ENCODE measurements at places on chromosomes 4 and X.
A peak's percentile ranks its signal among the peaks of the same experiment; 100 is the strongest.

DNA sequence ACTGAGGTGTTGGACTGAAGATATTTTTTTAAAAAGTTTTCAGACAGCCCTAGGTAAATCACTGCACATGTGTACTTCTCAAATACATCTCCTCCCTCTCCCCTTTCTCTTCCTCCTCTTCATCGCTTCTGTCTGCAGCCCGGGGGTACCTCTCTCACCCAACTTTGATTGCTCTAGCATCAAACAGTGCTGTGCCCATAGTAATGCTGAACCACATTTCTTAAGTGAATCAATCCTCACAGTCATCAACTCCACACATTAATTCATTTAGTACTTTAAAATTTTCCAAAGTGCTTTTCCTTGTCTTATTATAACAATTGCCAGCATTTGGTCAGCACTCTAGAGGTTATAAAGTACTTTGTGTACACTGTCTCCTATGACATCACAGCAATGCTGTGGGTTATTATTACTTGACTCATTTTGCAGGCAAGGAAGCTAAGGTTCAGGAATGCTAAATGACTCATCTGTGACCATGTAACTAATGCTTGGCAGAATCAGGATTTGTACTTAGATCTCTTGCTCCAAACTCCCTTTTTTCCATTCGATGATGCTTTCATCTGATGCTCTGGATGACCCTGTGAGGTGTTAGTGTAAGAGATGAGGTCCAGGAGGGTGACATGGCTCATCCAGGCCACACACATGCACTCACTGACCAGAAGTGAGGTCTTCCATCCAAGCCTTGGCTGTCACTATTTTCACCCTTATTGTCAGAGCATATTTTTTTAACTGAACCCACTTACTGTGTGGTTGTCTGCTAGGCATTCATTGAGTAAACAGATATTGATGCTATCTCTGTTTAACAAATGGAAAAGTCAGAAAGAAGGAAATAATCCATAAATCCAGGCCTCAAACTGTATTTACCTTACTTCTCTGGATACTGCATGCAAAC, 58.8 kb downstream of the RHOH start:
- DNase-seq = no peak

- no peak for DNase-seq
These were observed 52.2 kb upstream of the ADGRG2 start for GRCh38 chrX:19174401-19175025.

- no peak for DNase-seq
These were observed 94.1 kb downstream of the PDS5A start for GRCh38 chr4:39883646-39884045.

DNA sequence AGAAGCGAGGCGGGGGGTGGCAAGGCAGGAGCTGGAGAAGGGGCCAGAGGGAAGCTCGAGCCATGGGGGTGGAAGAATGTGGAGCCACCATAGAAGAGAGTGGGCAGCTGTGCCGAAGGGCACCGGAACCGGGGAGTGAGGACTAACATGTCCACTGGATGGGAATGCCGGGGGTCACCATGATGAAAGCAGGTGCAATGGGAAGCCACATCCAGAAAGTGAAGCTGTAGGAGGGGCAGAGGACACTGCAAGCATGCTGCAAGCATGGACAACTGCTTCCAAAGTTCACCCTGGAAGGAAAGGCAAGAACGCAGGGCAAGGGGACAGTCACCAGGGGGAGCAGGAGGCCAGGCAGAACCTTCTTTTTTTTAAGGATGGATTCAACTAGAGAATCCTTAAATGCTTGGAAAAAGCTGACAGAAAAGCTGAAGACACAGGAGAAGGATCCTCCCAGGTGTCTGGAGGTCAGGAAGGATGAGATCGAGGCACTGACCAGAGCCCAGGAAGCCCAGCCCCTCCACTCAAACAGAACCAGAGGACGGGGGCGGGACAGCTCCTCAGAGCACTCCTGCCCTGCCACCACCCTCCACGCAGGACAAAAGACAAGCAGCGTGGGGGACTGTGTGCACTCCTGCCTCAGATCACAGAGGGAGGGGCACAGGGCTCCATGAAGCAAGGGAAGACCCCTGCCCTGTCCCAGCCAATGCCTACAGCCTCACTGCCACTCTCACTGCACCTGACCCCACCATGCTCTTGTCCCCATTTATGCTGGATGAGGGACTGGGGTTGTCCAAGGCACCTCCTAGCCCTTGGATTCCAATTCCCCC, 169.2 kb downstream of the AFAP1 start:
- no peak for DNase-seq

DNA sequence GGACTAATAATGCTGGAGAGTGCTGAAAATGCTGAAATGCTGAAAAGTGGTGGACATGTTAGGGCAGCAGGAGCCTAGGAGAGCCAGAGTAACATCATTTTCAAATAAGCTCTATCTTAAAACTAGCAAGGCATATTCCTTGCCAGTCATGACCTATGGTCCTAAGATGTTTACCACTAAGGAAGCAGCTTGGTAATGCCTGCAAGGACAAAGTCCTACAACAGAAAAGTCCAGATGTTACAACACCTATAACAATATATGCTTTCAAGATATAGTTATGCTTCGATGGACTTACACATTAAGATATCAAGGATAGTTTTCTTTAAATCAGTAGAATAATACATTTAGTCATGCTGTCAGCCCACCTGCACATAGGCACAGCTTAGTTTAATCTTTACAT, 4.5 kb upstream of the ADH4 start:
- DNase-seq = no peak

DNA sequence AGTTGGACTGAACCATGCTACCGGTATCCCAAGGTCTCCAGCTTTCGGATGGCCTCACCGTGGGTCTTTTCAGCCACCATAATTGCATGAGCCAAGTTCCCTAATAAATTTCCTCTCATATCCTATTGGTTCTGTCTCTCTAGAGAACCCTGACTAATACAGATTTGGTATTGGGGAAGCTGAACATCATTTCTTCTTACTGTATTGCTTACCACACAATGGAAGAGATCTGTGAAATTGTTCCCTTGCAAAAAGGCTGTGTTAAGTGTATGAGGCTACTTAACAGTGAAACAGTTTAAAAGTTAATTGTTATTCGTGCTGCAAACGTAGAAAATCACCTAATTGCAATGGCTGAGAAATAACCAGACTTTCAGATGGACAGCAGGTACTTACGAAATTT, 34.0 kb downstream of the PLAC8 start:
- no peak for DNase-seq

GRCh38 chrX:348461-349117, 30.0 kb upstream of the GTPBP6 start:
- no peak for DNase-seq

DNA sequence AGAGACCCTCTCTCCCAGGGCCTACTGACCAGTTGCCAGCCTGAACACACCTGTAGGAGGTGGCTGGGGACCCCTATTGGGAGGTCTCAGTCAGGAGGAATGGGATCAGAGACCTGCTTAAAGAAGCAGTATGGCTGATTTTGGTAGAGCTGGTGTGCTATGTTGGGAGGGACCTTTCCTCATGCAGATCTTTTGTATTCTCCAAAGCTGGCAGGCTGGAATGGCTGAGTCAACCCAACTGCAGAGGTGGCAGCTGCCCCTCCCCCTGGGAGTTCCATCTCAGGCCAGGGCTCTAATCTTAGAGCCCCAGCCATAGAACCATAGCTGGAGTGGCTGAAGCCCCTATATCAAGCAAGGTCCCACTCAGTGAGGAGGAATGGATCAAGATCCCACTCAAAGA, 279.3 kb upstream of the BMP3 start:
- DNase-seq = no peak

GRCh38 chr4:109676886-109677285, 26.4 kb downstream of the CASP6 start:
- no peak for DNase-seq

GRCh38 chr4:2646396-2647149, 109.6 kb downstream of the TNIP2 start:
- no peak for DNase-seq

GRCh38 chr4:188439641-188440311, 300.5 kb downstream of the TRIML1 start:
- DNase-seq = no peak

DNA sequence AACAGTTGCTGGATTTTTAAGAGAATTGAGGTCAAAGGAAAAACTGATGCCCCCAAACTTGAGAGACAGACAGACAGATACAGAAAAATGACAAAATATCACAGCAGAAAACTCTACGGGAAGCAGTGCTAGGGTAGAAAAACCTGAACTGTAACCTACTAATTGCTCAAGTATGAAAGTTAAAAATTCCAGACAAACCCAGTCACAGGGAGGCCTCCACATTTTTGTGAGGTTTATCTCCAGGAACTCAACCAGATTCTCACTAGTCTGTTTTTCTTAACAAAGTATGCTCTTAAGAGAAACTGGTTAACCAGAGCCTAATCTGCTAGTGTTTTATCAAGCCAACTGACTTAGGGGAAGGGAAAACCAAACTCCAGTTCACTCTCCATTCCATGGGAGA, 19.9 kb upstream of the PPP3CA start:
- no peak for DNase-seq

DNA sequence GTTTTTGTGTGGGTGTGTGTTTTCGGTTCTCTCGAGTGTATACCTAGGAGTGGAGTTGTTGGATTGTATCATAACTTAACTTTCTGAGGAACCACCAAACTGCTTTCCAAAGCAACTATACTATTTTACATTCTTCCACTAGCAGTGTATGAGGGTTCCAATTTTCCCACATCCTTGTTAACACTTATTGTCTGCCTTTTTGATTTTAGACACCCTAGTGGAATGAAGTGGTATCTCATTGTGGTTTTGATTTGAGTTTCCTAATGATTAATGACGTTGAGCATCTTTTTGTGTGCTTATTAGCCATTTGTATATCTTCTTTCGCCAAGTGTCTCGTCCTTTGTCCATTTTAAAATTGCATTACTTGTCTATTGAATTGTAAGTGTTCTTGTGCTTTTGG, 118.6 kb downstream of the REPS2 start:
- DNase-seq = no peak

GRCh38 chr4:121449416-121449815, 68.6 kb upstream of the QRFPR start:
- no peak for DNase-seq

DNA sequence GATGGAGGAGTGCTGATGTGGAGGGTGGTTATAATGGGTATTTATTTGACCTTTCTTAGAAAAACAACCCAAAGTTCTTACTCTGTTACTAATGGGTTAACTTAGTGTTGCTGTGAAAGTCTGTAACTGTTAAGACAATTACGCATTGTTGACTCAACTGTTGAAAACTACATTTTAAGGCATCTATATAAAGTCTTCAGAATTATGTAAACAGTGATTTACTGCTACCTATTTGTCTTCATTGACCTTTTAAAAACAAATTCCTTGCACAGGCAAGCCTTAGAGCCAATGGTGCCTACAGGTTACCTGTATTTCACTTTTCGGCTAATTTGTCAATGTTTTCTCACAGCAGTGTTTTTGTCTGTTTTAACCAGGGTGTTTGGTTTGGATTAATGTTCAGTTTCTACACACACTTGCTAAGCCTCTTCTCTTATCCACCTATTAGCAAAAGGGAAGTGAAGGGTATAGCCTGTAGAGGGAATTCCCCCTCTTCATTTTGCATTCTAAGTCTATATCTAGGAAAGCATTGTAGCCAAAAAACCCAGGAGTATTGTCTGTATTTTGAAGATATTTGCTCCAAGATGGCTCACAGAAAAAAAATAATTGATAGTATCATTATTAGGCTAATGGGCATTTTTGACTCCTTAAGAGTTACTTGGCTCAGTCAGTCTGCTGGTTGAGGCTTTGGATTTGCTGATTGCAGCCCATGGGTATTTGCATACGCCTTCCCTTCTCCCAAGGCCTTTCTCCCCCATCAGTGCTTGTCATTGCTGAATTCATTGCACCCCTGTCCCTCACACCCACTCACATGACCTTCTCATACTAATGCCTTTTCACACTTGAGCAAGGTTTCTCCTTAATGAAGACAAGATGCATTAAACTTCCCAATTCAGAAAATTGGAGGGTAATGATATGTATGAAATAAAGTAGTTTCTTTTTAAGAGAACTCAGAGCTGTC, 30.5 kb downstream of the AFF1 start:
- no peak for DNase-seq

DNA sequence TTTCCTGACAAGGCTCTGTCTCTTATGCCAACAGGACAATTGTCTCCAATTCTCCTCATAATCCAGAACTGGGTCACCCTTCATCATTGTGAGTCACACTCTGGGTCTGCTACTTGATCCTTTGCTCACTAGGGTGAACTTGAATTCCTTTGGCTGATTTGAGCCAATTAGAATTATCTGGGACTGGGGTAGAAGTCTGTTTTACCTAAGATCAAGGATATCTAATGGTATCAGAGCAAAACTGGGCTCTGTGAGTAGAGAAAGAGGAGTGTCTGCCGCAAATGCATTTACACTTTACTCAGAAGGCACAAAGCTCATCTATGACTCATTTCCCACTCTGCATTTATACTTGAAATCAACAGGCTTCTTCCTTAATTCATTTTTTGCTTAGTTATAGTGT, 72.6 kb downstream of the PITX2 start:
- DNase-seq = no peak

DNA sequence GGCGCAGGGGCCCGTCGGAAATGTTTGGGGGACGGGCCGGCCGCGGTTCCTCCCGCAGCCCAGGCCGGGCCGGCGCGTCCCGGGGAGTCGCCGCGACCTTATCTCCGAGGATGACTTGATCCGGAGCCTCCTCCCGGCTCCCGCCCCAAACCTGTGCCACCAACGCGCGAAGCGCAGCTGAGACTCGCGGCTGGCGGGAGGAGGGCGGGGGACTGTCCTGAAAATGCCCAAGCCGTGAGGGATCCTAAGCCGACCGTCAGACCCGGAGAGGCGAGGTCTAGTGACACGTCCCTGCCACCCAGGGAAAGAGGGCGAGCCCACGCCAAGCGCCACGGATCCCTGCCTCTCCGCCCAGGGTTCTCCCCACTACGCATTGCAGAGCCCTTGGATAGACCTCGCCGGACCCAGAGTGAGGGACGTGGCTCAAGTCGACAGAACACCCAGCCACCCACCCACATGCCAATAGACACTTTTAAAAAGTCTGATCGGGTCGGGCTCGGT, 26.9 kb downstream of the UTP14A start:
- DNase-seq = no peak

- peak; percentile 7 for DNase-seq
These were observed 14.7 kb upstream of the CT55 start for GRCh38 chrX:135185795-135186443.

GRCh38 chrX:48940404-48940955, 16.9 kb downstream of the OTUD5 start:
- DNase-seq = no peak

- DNase-seq = no peak
These were observed 25.2 kb downstream of the PDGFRA start for GRCh38 chr4:54254116-54254914.

DNA sequence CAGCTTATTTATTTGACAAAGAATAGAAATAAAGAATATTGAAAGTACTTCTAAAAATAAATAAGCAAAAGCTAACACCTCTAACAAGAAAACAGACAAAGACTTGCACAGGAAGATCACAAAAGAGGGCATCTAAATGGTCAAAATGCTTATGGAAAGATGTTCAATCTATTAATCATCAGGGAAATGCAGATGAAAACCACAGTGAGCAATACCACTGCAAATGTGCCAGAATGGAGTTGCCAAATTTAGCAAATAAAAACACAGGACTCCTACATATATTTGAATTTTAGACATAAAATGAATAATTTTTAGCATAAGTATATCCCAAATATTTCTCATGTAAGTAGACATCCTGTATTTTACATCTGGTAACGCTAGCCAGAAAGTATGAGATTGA, 56.1 kb upstream of the HPGD start:
- no peak for DNase-seq

Measured in stimulated activated CD4-positive, alpha-beta T cell treated with anti-CD3 and anti-CD28 coated beads, Interleukin-12 subunit alpha, Interleukin-12 subunit beta, amount 100 ng/mL, for 4 hours (primary cell).